ENCODE measurements at places on chromosomes 1 and 21.

- no peak for DNase-seq
Measured at GRCh38 chr1:183810756-183811544, 6.0 kb downstream of the RGL1 start.

GRCh38 chr1:100989306-100990077 is 36.1 kb downstream of the DPH5 start:
- DNase-seq: no peak

- no peak for DNase-seq
Measured at GRCh38 chr1:95888941-95889390, 655.0 kb downstream of the RWDD3 start.

DNA sequence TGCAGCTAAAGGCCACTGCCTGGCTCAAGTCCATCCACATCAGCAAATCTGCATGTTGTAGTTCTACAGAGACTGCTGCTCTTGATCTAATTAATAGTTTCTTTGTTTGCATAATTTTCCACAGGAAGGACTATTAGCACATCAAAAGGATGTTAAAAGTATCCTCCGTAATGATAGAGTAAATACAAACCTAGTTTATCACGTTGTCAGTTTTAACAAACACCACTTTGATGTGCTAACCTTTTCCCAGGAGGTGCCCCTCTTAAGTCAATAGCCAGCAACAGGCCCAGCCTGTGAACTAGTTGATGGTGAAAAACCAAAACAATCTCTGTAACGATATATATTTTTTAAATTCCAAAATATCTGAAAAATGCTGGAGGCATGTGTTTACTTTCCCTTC is 64.2 kb upstream of the SLC22A15 start:
- DNase-seq: peak; percentile 64

- DNase-seq: no peak
Measured at GRCh38 chr1:156430866-156431265, 61.9 kb downstream of the RHBG start.

- DNase-seq: peak; percentile 67
Measured at GRCh38 chr1:19344372-19344810, 32.3 kb downstream of the SLC66A1 start.

GRCh38 chr1:59669752-59670312 is 144.9 kb upstream of the HOOK1 start:
- no peak for DNase-seq

DNA sequence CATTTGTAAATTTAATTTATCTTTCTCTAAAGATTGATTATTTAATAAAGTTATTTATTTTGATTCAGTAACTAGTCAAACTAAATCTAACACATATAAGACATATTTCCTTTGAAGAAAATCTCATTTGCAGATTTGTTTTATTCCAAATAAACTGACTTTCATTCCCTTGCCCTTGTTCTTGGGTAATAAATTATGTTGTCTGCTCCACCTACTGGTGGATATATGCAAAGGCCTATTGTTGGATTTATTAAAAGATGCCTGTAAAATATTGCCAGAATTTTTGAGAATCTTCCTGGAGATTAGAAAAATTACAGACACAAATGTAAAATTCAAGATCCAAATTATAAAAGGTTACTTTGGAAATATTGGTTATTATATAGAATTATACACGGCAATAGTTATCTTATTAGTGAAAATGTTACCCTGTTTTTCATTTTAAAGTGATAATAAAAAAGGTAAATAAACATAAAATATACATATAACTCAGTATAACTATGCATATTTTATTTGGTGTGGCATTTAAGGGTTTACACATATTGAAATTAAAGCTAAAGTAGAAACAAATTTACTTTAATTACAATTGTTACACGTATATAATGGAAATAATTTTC is 116.1 kb downstream of the SPATA17 start:
- DNase-seq: peak; percentile 75

DNA sequence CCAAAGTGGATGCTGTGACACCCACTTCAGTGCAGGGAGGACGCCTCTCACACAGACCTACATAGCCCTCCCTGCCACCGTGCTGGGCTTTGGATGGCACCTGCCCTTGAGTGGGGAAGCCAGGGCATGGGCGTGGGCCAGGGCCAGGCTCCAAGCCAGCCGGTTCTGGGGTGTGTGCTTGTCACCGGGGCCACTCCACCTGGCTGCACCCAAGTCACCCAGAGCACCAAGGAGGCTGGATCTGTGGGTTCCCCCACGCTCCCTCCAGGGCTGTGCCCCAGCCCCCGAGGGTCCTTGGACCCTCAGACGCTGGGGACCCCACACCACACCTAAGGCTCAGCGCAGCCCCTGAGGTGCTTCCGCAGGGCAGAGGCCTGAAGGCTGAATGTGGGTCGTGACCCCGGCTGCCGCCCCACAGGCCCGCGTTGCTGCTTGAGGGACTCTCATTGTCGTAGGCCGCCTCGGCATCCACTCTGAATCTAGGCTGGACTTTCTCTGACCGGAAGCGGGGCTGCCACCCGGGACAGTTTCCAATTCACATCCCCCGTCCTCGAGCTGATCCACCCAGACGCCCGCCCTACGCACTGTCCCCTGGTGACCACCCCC is 1.5 kb downstream of the MXRA8 start:
- DNase-seq: no peak

DNA sequence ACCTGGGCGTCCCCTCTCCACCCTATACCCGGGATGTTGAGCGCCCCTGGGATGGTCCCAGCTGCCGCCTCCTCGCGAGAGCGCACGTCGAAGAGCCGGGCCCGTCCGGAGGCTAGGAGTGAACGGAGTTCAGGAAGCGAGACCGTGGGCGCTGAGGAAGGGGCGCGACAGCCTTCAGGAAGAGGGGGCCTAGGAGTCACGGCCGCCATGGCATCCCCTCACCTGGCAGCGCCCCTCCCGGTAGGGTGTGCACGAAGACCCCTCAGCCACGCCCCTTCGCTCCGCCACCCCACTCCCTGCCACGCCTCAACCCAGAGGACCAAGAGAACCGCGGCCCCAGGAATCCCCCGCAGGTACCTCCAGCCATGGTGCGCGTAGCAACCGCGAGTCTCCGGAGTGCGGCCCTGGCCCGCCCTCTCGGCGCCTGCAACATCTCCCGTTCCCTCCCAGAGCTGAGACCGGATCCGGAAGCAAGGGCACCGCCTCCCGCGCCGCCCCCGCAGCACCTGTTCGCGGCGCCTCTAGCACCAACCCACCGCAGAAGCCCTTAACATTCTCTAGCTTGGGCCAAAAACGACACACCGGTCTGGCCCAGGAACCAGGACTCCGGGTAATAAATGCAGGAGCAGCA is at the start of gene TSTD1:
Gene TSTD1 (minus strand): TSS at position 442 of the 631 bp plus-strand sequence. CDS start 75 bp downstream, at position 367.
- DNase-seq: peak; percentile 87

- peak; percentile 84 for DNase-seq
Measured at GRCh38 chr1:112325504-112325903, 70.5 kb upstream of the CTTNBP2NL start.

GRCh38 chr1:151918819-151919610 is 9.7 kb upstream of the THEM4 start:
- DNase-seq: no peak

- DNase-seq: no peak
Measured at GRCh38 chr1:169338617-169339016, 29.0 kb downstream of the NME7 start.

DNA sequence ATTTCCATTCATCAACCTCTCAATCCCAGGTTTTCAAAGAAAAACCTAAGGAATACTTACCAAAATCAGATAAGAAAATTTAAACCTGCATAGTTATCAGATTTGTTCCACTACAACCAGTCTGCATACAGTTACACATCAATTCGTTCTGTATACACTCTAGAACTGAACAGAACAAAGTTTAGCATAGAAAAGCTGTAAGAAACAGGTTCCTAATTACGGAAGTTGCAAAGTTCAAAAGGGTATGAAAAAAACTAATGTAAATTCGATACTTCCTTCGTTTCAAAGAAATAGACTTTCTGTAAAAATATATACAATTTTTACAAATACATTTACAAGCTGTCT is 3.1 kb downstream of the MCL1 start:
- DNase-seq: no peak

GRCh38 chr21:46412521-46413364 is 45.9 kb upstream of the DIP2A start:
- no peak for DNase-seq

DNA sequence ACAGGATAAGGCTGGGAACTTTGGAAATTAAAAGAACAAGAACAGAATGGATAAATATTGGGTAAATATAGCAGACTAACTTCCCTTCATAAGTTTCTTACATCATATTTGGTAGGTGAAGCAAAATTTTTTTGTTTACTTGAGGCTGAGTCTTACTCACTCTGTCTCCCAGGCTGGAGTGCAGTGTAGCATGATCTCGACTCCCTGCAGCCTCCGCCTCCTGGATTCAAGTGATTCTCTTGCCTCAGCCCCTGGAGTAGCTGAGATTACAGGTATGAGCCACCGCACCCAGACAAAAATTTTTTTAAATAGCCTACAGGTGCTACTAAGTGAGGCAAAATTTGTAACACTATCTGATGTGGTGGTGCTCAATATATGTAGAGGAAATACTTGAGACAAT is 50.7 kb downstream of the TM2D1 start:
- DNase-seq: no peak

- no peak for DNase-seq
Measured at GRCh38 chr1:210525716-210526454, 197.2 kb downstream of the HHAT start.

DNA sequence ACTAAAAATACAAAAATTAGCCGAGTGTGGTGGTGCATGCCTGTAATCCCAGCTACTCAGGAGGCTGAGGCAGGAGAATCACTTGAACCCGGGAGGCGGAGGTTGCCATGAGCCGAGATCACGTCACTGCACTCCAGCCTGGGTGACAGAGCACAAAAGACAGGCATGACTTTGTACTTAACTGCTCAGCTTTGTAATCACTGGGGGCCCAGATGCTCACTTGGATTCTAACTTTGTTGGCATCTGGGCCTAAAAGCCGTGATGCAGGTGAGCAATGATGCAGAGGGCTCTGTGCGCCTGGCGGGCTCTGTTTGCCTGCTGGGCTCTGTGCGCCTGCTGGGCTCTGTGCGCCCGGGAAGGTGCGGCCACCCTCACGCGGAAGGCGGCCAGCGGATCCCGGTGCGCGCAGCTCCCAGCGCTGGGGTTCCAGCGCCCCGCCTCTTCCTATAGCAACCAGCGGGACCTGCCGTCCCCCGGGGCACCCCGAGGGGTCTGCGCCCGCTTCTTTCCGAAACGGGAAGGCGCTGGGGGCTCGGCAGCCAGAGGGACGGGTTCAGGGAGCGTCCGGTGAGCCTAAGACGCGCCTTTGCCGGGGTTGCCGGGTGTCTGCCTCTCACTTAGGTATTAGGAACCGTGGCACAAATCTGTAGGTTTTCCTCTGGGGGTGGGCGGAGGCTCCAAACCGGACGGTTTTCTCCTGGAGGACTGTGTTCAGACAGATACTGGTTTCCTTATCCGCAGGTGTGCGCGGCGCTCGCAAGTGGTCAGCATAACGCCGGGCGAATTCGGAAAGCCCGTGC is 31.7 kb downstream of the PRMT2 start:
- DNase-seq: peak; percentile 38

DNA sequence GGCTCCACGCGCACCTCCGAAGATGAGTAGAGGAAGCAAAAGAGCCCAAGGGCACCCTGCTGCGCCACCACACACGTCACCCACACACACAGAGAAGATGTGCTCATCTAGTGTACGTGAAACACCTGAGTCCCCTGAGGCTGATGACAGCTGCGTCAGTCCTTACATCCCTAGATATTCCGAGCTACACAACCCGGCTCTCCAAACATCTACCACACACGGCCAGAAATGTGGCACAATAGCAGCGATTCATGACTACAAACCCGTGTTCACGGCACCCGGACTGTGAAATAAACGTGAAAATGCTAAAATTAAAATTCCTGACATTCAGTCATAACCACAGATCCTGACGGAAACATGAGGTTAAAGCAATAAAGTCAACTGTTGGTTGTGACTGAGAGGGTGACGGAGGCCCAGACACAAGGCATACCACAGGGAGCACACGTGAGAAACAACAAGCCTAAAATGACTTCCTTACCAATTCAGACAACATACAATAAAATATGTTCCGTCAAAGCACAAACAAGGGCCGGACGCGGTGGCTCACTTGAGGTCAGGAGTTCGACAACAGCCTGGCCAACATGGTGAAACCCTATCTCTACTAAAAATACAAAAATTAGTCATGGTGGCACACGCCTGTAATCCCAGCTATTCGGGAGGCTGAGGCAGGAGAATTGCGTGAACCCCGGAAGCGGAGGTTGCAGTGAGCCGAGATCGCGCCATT is 7.3 kb downstream of the SSU72 start:
- DNase-seq: no peak

DNA sequence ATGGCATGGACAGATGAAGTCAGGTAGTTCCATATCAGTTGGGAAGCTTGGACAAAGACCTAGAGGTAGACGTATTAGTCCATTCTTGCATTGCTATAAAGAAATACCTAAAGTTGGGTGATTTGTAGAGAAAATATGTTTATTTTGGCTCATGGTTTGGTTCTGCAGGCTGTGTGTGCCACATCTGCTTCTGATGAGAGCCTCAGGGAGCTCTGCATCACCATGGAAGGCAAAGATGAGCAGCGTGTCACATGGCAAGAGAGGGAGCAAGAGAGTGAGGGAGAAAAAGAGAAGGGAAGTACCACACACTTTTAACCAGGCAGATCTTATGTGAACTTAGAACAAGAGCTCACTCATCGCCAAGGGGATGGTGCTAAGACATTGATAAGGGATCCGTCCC is 9.0 kb downstream of the TSACC start:
- DNase-seq: no peak

DNA sequence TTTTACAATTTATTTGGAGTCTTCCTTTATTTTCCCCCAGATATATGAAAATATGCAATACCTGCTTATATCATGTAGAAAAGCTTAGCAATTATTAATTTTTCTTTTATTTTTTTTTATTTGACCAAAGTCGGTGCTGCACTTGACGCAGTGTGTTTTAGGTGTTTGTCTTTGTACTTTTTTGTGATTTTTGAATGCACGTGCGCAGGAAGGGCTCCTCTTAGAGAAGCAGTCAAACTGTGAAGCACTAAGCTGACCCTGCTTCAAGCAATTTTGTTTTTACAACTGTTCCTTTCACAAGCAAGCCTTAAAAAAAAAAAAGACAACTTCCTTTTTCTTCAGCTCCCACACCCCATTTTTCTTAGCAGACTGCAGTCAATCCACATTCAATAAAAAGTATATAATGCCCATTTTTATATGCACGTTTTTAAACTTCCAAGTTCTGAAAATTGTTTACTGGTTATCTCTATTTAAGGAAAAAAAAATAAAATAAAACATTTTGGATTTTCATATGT is 267.4 kb downstream of the TM2D1 start:
- no peak for DNase-seq

GRCh38 chr1:48026701-48027532 is 29.7 kb upstream of the TRABD2B start:
- DNase-seq: no peak

GRCh38 chr21:42113926-42114409 is 42.9 kb downstream of the UMODL1 start:
- no peak for DNase-seq

DNA sequence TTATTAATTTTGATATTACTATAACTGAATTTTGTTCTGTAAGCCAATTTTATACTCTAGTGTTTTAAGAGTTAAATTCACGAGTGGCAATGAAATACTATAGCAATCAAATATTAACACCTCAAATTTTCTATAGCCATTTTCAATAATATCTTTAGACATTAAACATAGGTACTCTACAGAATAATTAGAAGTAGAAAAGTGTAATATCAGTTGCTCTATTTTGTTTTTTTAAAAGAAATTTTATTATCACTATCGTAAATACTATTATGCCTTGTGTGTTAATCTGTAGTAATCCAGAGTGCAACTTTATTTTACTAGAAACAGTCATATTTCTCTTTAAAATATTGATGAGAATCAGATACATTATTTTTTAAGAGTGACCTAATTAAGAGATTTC is 691.2 kb downstream of the USP25 start:
- no peak for DNase-seq

- DNase-seq: no peak
Measured at GRCh38 chr21:33892853-33893252, 22.8 kb downstream of the ATP5PO start.

All from NCI-H69 (cell line).